ENCODE measurements at places on chromosomes 12 and 14.
A peak's percentile ranks its signal among the peaks of the same experiment; 100 is the strongest.

GRCh38 chr14:94165744-94166143 lies 8.4 kb upstream of the PPP4R4 start:
- no peak for DNase-seq

DNA sequence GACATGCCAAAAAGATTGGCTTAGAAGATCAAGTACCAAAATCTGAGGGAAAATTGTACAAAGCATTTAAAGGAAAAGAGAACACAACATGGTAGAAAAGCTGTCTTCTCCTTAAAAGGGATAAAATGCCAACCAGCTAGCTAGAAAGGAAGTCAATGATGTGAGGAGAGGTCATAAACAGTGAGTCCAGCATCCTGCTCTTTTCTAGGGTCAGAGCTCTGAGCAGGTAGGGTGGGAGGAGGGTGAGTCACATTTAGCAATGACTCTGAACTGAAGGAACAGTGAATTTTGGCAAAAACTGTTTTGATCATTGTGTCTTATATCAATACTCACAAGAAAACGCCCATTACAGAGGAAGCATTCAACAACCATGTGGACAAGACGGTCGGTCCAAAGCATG lies 322.3 kb downstream of the DAD1 start:
- DNase-seq, result no peak

- no peak for DNase-seq
Observed at GRCh38 chr12:80715713-80716249, 931 bp upstream of the MYF5 start.

DNA sequence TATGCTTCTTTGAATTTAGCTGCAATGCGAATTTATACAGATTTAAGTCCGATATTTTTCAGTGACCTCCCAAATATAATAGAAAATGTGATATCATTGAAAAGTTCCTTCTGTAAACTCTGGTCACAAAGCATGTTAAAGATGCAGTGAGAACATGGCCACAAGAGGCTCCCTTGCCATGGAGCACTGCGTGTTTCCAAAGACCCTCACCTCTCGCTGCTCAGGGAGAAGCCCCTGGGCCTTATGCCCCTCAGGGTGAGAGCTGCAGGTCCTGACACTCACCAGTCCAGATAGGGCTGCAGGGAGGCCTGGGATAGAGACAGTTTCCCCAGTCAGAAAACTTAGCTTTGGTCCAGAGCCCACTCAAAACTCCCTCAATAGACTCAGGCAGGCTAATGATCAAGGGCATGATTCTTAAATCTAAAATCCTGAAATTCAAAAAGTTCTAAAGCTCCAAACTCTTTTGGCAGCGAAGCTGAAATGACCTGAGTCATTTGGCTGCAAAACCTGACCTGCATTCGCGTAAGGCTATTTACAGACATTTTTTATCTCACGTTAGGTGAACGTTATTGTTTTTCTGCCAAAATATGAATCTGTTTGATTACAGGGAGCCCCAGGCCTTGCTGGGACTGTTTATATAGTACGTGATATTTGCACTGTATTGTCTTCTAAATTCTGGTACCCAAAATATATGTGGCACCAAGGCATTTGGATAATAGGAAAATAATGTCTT lies 67.8 kb downstream of the CAPZA3 start:
- no peak for DNase-seq

- DNase-seq, result no peak
Observed at GRCh38 chr12:48279601-48280000, 71.1 kb downstream of the ZNF641 start.

GRCh38 chr12:77382096-77382742 lies 316.9 kb upstream of the E2F7 start:
- DNase-seq, result no peak

DNA sequence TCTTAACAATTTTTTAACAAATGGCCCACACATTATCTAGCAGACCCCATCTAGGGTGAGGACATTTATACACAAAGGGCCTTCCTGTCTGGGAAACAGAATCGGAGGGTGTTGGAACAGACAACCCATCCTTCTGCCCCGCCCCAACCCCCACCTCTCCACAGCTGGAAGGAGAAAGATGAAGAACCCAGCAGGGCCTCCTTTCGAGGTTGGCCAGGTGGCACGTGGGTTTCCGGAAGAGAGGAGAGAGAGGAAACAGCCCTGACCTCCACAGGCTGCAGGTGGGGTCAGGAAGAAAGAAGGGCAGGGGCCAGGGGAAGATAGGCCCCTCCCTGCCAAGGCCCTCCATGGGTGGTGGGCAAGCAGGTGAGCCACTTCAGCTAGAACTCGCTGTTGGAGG lies 57.2 kb downstream of the LRRC74A start:
- no peak for DNase-seq

DNA sequence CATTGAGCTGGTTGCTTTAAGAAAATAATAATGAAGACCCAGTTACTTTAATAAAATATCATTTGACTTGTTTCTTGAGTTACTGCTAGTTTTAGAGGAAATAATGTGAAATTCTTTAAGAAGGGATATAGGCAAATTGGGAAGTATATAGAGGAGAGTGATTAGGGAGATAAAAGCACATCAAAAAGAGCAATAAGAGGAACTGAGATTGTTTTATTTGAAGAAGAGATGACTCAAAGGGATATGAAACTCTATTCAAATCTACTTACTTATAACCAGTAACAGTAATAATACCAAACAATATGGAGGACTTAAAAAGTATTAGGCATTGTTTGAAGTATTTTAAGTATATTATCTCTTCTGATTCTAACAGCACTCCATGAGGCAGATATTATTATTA lies 37.1 kb downstream of the LRRK2 start:
- DNase-seq, result peak; percentile 37

DNA sequence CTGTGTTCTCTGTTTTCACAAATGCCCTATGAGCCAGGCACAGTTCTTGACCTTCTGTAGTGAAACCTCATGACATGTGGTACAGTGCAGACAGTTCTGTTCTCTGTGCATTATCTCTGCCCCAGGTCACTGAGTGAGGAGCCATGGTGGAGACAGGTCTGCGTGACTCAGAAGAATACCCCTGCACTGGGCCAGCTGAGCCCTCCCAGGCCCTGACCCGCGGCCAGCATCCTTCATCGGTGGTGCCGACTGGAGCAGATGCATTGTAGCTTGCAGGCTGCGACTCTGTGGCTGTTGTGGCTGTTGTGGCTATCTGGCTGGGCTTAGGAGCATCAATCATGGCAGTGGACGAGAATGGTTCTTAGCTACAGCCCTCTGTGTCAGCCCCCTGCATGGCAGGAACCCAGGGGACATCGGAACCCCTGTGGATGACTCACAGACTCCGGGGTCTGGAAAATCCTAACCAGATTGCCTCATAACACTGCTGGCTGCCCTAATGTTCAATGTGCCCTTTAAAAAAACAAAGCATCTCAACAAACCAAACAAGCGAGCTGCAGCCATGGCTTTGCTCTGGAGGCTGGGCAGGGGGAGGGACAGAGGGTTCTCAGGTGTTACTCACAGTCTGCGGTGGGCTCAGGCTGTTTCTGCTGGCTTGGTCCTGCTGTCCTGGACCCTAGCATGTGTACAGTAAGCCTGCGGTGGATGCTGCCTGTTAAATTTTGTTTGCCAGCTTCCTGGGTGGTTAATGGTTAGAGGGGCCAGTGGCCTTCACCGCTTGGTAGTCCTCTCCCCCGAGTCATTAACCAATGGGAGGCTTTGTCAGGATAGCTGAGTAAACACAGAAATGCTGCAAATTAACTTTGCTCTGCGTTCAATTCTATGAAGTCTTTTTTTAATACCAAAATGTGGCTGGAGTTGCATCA lies at the start of gene SERPINA6:
Gene SERPINA6 (minus strand): TSS at position 689 of the 923 bp plus-strand sequence. CDS start 8,688 bp downstream, outside the sequence.
- no peak for DNase-seq

- DNase-seq, result no peak
Observed at GRCh38 chr12:40439771-40440492, 215.1 kb downstream of the LRRK2 start.

GRCh38 chr12:46126050-46126727 lies 135.8 kb upstream of the SCAF11 start:
- DNase-seq, result no peak

- DNase-seq, result no peak
Observed at GRCh38 chr12:111455448-111456320, 50.0 kb downstream of the SH2B3 start.

DNA sequence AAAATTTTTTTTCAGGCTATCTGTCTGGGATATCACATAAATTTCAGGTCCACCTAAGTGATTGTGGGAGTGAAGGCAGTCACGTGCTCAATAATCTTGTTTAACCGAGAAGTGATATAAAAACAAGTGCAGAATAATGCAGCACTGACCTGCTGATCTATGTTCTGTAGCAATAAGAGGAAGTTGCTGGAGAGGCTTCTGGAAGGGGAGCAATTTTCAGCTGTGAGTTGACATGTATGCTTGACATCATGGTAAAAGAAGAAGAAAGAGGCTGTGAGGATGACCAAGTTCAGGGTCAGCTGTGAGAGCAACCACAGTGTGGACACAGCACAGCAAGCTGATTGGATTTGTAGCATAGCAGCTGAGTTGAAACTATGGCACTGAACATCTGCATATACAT lies 172.0 kb upstream of the PELI2 start:
- DNase-seq, result no peak

DNA sequence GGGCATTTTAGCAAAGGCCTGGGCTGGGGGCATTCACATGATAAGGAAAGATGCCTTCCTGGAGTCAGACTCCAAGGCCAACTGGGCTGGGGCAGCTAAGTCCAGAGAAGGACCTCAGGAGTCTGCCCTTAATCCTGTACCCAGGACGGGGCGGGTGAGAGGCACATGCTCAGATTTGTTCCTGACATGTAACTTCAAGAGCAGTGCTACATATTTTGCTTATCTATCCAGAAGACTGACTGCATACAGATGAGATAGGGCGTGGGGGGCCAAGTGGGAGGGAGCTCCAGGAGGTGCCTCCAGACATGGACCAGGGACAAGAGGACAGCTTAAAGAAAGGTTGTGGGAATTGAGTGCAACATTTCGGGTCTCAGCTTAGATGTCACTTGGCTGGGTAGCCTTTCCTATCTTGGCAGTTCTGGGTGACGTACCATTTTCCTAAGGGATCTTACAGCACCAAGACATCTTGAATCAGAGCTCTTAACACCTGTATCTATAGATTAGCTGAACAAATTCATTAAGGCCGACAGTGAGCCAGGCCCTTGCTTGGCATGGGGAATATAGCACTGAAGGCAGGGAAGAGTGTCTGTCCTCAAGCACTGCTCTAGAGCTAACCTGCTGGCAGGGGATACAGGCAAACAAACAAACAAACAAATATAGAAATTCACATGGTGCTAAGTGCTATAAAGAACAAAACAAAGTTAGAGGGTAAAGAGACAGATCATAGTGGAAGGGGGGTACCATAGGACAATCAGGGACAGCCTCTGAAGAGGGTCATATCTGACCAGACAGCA lies 61.2 kb downstream of the PTPN21 start:
- no peak for DNase-seq

GRCh38 chr14:53744857-53745256 lies 211.8 kb downstream of the BMP4 start:
- no peak for DNase-seq

- DNase-seq, result no peak
Observed at GRCh38 chr14:23729720-23730387, 93.7 kb downstream of the DHRS2 start.

DNA sequence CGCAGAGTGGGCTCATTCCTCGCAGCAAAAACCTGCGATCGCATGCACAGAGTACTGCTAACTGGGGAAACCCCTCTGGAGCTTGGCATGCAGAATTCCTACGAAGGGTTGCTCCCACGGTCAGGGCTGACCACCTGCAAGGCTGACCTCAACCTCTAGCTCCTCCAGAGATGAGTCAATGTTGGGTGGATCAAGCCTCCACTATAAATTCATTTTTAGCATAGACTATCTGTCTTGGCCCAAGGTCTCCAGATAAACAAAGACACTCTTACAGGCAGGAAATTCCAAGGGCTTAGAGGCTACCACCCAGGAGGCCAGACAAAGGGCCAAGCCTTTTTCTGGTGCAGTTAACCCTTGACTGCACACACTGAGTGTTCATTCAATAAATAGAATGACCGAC lies 296.5 kb downstream of the TMEM132D start:
- no peak for DNase-seq

GRCh38 chr12:130254461-130255276 lies 83.0 kb upstream of the PIWIL1 start:
- no peak for DNase-seq

GRCh38 chr14:64704743-64705380 lies 638 bp downstream of the PLEKHG3 start:
- no peak for DNase-seq

- DNase-seq, result no peak
Observed at GRCh38 chr12:49824895-49825294, 3.3 kb downstream of the NCKAP5L start.

- no peak for DNase-seq
Observed at GRCh38 chr14:69002069-69002468, 23.0 kb upstream of the ACTN1 start.

GRCh38 chr14:74081491-74081890 lies 2.8 kb downstream of the ALDH6A1 start:
- DNase-seq, result no peak

DNA sequence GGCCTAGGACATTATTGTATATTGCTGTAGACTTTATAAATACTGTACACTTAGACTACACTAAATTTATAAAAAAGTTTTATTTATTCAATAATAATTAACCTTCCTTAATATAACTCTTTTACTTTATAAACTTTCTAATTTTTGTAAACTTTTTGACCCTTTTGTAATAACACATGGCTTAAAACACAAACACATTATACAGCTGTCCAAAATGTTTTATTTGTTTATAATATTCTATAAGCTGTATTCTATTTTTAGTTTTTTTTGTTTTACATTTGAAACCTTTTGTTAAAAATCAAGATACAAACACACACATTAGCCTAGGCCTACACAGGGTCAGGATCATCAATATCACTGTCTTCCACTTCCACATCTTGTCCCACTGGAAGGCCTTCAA lies 190.0 kb downstream of the BMP4 start:
- no peak for DNase-seq

DNA sequence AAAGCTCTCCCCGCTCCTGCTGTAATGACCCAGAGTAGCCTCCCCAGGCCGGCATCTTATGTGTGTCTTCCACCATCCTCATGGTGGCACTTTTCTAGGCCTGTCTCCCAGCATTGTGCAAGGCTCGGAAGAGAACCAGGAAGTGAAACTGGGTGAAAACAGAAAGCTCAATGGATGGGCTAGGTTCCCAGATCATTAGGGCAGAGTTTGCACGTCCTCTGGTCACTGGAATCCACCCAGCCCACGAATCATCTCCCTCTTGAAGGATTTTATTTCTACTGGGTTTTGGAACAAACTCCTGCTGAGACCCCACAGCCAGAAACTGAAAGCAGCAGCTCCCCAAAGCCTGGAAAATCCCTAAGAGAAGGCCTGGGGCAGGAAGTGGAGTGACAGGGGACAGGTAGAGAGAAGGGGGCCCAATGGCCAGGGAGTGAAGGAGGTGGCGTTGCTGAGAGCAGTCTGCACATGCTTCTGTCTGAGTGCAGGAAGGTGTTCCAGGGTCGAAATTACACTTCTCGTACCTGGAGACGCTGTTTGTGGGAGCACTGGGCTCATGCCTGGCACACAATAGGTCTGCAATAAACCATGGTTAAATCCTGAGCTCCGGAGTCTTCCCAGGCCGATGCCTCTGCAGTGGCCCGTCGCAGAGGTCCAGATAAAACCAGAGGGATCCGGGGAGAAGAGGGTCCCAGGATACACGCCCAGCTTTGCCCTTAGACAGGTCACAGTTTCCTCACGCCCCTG lies 15.6 kb downstream of the ACVRL1 start:
- no peak for DNase-seq
